Motor neuron (in vitro differentiated cells): ENCODE measurements at places on chromosomes 12 and 14. TPM values are rescaled to one million over a fixed set of nuclear protein-coding genes. Genes with fewer than 3 reads are reported as not detected.

- no peak for ATAC-seq
Measured at GRCh38 chr12:121300083-121300819, 3.7 kb upstream of the CAMKK2 start.

DNA sequence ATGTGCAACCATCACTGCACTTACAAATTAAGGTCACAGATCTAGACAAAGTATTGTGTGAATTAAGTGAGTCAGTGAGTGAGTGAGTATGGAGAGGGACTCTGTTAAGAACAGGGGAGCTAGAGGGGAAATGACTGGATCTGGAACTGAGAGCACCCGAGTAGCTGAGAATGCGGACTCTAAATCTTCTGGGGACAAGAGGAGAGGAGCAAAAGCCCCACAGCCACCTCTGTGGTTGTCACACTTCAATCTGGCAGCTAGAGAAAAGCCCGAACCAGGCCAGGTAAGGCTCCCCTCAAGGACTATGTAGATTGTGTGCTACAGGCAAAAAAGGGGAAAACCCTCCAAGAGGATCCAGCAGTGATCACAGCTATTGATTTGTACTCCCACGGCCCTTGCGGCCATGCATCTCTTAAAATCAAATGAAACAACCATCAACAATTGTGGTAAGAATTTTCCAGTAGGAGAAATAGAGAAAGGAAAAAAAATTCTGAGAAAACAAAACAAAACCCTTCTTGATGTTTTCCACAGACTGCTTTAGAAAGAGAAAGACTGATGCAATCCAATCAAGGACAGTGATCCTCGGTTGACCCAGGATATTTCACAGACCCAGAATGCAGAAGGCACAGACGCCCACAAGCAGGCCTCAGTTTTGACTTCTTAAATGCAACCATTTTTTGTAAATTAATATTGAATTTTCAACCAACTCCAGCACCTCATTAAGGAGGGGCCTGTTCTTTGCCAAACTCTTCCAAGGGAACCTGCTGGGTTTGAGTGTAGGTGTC, 109.6 kb downstream of the SLC38A6 start:
- no peak for ATAC-seq

DNA sequence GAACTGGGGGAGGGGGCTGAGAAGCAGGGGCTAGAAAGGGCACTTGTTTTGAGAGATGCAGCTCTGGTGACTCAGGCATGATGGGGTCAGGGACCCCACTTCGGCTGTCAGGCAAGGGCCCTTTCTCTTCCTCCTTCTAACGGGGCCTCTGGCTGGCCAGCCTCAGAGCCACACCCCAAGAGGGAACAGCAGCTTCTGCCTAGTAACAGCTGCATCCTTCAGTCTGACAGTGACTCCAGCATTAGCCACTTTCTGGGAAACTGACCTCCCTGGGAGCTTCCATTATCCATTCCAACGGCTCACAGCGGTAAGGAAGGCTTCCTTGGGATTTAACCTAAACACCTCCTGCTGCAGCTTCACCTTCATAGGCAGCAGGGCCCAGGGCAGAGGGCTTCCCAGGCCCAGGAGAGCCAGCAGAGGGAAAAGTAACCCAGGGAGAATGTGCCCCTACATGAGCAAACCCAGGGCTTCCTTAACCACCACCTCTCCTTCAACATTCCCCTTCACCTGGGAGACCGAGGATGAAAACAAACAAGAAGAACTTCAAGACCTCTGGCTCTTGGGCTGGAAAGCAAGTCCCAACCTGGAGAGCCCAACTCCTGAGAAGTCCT, 2.7 kb downstream of the NCKAP5L start:
- ATAC-seq = peak; percentile 26

DNA sequence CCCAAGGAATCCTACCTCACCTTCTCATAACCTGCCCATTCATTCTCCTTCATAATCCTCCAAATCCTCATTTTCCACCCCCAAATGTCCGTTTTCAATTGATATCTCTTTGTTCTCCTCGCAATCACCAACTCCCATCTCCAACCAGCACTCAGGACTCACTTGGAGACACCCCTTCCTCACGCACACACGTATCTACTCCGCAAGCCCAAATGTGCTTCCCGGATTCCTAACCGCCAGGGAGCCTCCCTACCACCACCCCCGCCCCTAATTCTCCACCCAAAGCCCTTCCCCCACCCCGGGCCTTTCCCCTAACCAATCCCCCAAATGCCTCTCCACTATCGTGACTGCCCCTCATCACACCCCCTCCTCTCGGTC, 304 bp downstream of the KCTD10 start:
- peak; percentile 35 for ATAC-seq

- no peak for ATAC-seq
Measured at GRCh38 chr14:22168092-22168955, 420.7 kb downstream of the DAD1 start.

GRCh38 chr12:126545411-126545810, 1480.2 kb downstream of the AACS start:
- no peak for ATAC-seq

DNA sequence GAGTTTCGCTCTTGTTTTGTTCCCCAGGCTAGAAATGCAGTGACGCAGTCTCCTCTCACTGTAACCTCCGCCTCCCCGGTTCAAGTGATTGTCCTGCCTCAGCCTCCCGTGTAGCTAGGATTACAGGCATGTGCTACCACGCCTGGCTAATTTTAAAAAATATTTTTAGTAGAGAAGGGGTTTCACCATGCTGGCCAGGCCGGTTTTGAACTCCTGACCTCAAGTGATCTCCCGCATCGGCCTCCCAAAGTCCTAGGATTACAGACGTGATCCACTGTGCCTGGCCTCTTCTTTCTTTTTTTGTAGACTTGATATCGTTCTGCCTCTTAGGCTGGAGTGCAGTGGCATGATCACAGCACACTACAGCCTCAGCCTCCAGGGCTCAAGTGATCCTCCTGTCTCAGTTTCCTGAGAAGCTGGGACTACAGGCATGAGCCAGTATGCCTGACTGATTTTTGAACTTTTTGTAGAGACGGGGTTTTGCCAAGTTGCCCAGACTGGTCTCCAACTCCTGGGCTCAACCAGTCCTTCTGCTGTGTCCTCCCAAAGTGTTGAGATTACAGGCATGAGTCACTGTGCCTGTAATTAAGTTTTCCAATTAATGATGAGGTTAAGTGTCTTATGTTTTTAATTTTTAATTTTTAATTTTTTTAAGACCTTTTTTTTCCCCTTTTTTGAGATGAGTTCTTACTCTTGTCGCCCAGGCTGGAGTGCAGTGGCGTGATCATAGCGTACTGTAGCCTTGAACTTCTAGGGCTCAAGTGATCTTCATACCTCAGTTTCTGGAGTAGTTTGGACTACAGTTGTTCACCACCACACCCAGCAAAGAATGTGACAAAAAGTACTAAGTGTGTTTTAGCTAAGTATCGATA, 10.2 kb downstream of the RCOR1 start:
- ATAC-seq = no peak

DNA sequence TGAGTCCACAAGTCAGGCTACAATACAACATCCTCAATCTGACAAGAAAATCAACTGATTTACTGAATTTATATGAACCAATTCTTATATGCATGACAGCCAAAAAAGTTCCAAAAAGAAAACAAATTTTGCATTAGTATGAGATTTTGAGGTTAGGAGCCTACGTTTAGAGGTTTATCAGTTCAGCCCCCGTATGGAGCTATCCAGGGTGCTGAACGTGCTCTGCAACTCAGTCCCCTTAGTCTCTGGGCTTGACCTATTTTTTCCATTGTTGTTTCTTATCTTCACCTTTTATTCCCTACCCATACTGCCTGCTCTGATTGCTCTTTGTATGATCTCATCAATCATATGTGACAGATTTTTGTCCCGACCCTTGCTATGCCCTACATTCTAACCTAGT, 693.0 kb downstream of the NRXN3 start:
- no peak for ATAC-seq

GRCh38 chr12:19909418-19909817, 458.9 kb upstream of the PDE3A start:
- no peak for ATAC-seq

- no peak for ATAC-seq
Measured at GRCh38 chr12:62695696-62696095, 229.1 kb downstream of the MON2 start.

DNA sequence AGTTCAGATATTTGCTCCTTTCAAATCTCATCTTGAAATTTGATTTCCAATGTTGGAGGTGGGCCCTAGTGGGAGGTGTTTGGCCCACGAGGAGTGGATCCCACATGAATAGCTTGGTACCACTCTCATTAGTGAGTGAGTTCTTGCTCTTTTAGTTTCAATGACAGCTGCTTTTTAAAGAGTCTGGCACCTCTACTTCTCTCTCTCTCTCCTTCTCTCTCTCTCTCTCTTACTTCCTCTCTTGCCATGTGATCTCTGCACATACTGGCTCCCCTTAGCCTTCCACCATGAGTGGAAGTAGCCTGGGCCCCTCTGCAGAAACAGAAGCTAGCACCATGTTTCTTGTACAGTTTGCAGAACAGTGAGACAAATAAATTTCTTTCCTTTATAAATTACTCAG, 25.1 kb downstream of the GPR65 start:
- ATAC-seq = no peak

DNA sequence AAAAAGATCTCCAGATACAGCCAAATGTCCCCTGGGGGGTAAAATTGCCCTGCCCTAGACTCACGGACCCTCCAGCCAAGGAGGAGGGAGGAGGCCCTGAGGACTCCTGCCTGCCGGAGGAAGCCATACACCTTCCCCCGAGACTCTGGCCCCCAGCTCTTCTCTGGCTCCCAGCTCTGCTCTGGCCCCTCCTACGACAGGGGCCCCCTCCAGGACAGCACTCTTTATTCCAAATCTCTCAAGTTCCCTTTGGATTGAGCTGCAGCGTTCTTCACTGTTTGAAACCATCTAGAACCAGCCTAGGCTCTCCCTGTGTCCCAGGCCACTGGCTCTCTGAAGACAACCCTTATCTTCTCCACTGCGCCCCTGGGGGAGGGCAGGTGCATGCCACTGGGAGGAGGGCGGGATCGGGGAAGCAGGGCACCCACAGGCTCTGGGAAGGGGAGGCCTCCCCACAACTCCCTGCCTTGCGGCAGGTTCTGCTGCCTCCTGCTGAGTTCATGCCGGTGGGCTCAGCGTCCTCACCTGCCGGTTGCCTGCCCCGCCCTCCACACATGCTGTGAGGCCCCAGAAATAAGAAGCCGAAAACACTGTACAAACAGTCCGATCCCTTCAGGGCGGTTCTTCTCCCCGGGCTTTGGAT, 112.7 kb downstream of the DICER1 start:
- no peak for ATAC-seq

- ATAC-seq = peak; percentile 10
Measured at GRCh38 chr12:56469007-56469930, 891 bp downstream of the SPRYD4 start.

- no peak for ATAC-seq
Measured at GRCh38 chr14:96515731-96516130, 13.5 kb downstream of the PAPOLA start.

DNA sequence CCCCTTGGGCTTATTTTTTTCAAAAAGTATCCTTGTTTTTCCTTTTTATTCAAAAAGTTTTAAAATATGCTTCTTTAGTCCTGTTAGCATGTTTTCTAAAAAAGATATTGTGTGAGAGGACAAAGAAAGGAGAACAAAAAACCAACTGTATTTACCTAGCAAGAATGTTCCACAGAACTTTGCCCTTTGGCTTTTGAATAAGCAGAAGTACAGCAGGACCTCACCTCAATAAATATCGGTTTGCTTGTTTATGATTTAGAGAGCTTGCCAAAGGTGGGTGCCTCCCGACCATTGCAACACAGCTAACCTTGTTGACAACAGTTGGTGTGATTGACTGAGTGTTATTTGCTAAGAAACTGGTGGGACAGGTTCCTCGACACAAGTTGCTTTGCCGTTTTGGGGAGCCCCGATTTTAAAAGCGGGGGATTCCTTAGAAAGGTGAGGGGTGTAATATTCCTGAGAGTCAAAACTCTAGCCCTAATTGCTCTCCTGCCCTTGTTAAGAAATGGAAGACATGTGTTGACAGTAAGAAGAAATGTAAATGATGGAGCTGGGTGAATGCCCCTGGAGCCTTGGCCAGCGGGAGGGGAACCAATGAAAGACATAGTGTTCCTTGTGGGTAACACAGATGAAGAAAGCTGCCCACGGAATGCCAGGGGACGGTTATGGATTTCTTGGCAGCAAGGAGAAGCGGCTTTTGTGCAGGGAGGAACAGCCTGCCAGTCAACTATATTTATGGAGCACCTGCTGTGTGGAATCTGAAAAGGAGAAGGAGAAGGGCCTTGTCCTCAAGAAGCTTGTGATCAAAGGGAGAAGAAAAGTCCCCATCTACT, 13.7 kb downstream of the MYBPC1 start:
- no peak for ATAC-seq

DNA sequence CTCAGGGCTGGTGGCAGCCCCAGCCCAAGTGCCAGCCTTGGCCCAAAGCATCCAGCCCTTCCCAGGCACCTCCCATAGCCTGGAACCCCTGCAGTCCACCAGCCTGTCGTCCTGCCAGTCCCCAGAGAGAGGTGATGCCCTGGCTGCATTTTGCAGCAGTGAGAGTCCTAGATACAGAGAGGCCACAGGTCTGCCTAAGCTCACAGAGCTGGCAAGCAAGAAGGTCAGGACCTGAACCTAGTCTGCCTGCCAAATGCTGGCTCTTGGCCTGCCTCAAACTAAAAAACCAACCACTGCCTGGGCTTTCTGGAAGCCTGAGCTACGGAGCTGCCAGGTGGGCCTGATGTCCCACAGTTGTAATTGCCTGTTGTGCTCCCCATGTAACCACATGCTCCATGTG, 164.9 kb downstream of the PHETA1 start:
- no peak for ATAC-seq

GRCh38 chr14:63504648-63505047, 38.5 kb downstream of the PPP2R5E start:
- no peak for ATAC-seq

GRCh38 chr14:101134851-101135433, 231.4 kb upstream of the RTL1 start:
- ATAC-seq = no peak

GRCh38 chr14:92531106-92531873, 17.7 kb downstream of the RIN3 start:
- no peak for ATAC-seq

GRCh38 chr14:56422703-56423213, 156.8 kb upstream of the TMEM260 start:
- ATAC-seq = peak; percentile 95

GRCh38 chr12:4203772-4204376, 69.7 kb upstream of the CCND2 start:
- no peak for ATAC-seq

- no peak for ATAC-seq
Measured at GRCh38 chr12:102106905-102107304, 13.0 kb downstream of the NUP37 start.

DNA sequence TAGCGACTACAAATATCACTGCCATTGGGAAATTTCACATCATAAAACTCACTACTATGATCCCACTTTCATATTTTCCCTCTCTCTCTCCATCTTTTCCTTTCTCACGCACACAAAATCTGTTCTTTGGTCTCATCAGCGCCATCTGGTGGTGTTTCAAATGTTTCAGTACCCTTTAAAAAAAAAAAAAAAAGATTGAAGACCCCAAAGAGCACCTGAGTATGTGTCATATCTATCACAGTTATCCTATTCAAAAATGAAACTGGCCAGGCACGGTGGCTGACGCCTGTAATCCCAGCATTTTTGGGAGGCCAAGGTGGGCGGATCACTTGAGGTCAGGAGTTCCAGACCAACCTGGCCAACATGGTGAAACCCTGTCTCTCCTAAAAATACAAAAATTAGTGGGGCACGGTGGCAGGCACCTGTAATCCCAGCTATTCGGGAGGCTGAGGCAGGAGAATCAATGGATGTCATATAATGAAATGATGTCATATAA, 72.4 kb downstream of the TTC9 start:
- no peak for ATAC-seq

OR4K1 gene
- 0.29 and 0.52 TPM in 2 replicates for total RNA-seq

VWF gene
- total RNA-seq = 1.3 and 1.9 TPM in 2 replicates

NFATC4 gene
- 198 and 205 TPM in 2 replicates for total RNA-seq

OR10G2 gene
- total RNA-seq = not detected in 2 replicates

MTERF2 gene
- total RNA-seq = 17.2 and 19.0 TPM in 2 replicates

PTHLH gene
- 4.8 and 8.5 TPM in 2 replicates for total RNA-seq

RTL1 gene
- 0.76 and 1.4 TPM in 2 replicates for total RNA-seq

ACSM4 gene
- 0.54 TPM in 1 of 2 replicates, not detected in the other for total RNA-seq
